ENCODE measurements at places on chromosomes 13 and 19. TPM values are rescaled to one million over a fixed set of nuclear protein-coding genes. Genes with fewer than 3 reads are reported as not detected.

The KLK3 gene
- total RNA-seq = not detected

The ZNF766 gene
- 22.8 TPM for total RNA-seq

The C19orf18 gene
- 0.85 TPM for total RNA-seq

DNA sequence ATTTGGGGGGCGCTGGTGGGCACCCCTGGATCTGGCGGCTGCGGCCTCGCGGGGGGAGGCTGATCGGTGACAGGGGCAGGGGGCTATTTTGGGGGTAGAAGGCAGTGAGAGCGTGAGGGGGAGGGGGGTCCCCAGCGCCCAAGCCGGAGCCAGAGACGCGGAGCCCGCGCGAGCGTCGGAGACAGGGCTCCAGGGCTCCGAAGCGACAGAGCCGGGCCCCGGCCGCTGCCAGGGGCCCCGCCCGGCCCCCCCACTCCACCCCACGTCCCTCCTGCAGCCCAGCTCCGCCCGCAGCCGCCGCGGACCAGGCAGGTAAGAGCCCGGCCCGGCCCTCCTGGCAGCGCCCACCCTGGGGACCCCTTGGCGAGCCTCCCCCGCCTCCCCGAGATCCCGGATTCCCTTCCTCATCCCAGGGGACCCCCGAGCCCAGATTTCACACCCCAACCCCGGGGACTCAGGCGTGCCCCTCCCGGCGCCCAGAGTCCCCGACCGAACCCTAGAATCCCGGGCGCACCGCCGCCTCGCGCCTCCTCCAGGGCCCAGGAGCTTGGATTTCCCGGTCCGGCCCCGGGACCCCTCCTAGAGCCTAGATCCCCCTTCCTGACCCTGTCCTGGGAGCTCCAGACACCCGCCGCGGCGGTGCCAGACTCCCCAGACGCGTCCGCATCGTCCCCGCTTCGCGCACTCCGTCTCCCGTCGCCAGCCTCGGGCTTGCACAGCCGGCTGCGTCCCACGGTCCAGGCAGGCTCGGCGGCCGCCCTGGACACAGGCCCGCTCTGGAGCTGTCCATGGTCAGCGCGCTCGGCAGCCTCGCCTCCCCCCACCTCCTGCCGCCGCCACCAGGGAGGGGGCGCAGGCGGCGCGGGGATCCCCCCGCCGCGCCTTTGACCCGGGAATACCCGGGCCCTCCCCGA is at the start of gene PPFIA3:
Gene PPFIA3 (plus strand): TSS at position 134 of the 914 bp plus-strand sequence. CDS start 8,330 bp downstream, outside the sequence.
- peak; percentile 71 for DNase-seq

GRCh38 chr13:59745392-59745788 is 418.3 kb downstream of the DIAPH3 start:
- DNase-seq = no peak

DNA sequence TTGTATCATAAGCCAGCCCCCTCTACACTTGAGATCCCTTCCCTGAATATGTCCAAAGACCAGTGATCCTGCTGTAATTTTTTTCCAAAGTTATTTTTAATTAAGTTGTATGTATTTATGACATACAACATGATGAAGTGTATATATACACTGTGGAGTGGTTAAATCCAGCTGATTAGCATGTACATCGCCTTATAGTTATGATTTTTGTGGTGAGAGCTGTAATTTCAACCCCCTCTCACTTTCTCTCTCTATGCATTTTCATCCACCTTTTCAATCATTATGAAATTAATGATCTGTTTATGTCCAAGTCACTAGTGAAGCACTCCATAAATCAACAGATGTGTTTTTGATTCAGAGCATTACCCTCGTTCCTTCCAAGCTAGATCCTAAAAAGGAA is 85.3 kb downstream of the KCTD12 start:
- no peak for DNase-seq

DNA sequence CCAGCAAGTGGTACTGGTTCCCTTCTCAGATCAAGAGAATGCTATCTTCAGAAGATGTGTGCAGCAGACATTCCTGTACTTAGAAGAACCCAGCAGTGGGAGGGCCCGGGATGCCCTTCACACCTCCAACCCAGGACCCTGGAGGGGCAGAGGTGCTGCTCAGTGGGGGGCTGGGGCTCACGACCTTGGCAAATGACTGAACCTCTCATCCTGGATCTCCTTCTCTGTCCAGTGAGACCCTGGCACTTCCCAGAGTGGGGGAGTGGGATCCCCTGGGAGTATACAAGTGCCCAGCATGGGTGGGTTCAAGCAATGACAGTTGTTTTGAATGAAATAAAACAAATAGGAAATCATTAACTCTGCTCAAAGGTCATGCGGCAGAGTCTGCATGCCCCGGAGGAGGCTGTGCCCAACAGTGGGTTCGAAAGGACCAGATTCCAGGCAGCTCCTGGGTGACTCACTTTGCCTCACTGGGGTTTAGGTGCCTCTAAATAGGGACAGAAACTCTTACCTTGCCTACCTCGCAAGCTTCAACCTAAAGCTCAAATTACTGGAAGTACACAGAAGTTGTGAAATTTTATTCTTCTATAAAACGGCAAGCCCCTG is 26.9 kb downstream of the GGACT start:
- no peak for DNase-seq

GRCh38 chr13:38630780-38631179 is 56.1 kb upstream of the FREM2 start:
- DNase-seq = no peak

GRCh38 chr13:113149711-113150549 is 8.5 kb upstream of the PROZ start:
- DNase-seq = no peak

- DNase-seq = no peak
These were observed 1.1 kb downstream of the DHRS12 start for GRCh38 chr13:51802631-51803418.

Data from kidney (tissue), 22 donors.